ENCODE measurements at places on chromosomes 7 and 10.

DNA sequence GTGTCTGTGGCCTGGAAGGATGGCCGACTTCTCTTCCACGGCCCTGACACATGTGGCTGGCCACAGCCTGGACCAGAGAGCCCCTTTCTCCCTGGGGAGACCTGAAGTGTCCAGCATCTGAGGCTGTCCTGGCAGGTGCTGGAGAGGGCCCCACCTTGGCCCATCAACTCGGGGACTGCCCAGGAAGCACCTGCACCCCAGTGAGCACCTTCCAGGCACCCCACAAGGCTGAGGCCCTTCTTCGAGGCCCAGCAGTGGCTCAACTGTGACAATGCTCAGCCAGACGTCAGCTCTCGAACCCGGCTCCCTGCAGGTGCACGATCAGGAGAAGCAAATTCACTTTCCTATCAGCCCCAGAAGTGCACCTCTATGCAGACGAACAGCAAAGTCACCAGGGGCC, 24.3 kb downstream of the RGS10 start:
- DNase-seq: no peak

- DNase-seq: no peak
Measured at GRCh38 chr10:31822150-31822549, 106.5 kb downstream of the ARHGAP12 start.

GRCh38 chr10:102342958-102343357, 52.5 kb upstream of the NFKB2 start:
- DNase-seq: peak; percentile 56

DNA sequence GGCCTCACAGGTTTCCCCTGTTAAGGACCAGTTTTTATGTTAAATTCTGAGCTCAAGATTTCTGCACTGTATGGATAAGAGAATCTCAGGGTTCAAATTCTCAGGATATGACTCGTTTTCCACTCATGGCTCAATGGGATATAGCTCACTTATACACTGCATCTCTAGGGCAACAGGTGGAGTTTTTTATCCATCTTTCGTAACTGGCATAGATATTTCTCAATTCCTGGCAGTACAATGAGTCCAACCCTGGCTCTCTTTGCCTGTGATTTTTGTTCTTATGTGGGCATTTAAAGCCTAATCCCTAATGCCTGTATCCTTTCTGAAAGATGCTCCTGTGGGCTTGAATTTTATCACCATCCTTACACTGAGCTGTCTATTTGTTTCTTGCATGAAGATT, 7.6 kb downstream of the CCDC172 start:
- no peak for DNase-seq

- no peak for DNase-seq
Measured at GRCh38 chr10:21692916-21693315, 158.9 kb downstream of the MLLT10 start.

- no peak for DNase-seq
Measured at GRCh38 chr10:49187950-49188761, at the start of gene TMEM273. TSS of gene TMEM273 (minus strand) at chr10:49188391. CDS start at chr10:49188336, 55 bp downstream.

DNA sequence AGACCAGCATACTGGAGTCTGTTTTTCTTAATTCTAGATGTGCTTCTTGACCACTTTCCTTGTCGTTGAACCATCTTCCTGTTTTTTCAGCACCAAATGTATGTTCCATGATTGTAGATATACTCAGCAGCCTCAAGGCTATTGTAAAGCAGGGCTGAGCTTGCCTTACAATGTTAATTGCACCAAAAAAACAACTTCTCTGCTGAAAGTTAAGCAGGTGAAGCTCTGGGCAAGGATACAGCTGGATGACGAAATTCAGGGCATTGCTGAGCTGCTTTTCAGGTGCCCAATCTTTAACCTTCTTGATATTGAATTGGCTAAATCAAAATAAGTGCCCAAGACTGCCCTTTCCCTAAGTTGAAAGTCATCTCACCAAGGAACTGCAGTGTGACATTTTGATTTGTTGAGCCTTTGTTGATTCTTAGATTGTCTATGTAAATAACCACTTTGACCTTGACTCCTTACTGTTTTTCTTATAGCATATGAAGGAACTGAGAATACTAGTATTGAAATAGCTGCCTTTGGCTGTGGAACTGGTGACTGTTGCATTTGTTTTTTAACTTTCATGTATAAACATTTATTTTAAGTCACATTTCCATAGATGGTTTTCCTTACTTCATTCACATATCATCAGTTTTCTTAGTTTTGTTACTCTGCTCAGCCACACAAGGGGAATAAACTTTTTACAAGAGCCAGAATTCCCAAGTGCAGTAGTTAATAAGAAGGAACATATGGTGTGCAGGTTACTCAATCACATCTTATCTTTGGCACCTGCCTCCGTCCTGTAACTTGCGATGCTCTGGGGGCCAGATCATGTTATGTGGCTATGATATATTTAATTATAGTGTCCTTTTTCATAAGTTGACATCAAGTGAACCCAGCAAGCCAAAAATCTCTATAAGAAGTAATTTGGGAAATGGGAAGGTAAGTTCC, 3.1 kb downstream of the AHCYL2 start:
- DNase-seq: no peak

- DNase-seq: peak; percentile 15
Measured at GRCh38 chr7:87784424-87784823, 91.7 kb downstream of the SLC25A40 start.
